ENCODE measurements at places on chromosomes 4 and X.

DNA sequence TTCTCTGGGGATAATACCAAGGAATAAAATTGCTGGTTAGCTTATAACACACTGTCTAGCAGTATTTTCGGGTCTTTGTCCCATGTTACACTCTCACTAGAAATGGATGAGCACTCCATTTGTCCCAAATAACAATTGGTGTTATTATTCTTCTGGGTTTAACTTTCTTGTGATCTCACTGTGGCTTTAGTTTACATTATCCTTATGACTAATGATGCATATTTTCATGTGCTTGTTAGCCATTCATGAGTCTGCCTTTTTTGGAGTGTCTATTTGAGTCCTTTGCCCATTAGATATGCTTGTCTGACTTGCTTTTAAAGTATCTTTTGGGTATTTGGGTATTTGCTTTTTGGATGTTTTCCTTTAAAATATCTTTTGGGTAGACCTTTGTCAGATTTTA, 372.9 kb upstream of the TENM3 start:
- no peak for DNase-seq

DNA sequence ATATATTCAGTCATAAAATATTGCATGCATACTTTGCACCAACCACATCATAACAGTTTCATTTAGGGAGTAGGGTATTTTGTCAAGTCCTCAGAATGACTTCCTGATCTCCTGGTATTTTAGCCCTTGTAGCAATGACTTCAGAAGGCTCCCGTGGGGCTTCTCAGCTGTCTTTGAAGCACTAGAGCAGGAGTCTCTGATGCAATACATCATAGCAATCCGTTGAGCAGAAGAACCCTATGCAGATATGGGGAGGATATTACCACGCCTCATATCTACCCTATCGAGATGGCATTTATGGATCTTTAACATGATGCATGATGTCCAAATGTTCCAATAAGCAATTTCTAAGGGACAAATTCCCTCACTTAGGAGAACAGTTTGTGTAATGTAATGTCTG, 373.7 kb upstream of the FTHL17 start:
- DNase-seq, result no peak

DNA sequence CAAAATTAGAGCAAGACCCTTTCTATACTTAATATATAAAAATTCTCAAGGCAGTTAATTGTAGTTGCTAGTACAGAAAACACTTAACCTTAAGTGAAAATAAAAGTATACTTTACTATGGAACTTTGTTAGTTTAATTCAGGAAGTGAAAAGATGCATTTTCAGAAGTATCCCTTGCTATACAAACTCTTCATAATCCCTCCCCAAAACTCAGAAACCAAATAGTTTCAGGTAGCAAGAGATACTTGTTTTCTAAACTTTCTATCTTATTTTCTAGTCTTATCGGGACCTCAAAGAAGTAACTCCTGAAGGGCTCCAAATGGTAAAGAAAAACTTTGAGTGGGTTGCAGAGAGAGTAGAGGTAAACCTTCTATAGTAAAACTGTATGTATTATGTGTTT, 14.3 kb downstream of the PAICS start:
- no peak for DNase-seq

- no peak for DNase-seq
Measured at GRCh38 chr4:2949782-2950125, 13.5 kb downstream of the NOP14 start.

DNA sequence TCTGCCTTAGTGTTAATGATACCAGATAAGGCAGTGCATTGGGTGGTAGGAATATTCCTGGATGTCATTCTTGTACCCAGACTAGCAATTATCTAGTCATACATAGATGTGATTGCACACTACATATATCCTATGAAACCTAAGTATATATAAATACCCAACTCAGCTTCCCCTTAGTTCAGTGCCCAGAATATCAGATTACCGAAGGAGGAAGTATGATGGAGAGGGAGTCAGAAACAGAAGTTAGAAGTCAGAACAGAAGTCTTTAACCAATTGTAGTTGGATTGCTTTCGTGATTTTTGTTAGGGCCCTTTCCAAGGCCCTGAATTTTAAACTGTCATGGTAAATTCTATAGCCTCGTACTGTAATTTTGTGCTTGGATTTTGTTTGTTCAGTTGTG, 42.9 kb downstream of the MOB1B start:
- no peak for DNase-seq
